ENCODE measurements at places on chromosomes 11 and 22.

GRCh38 chr11:120248551-120249278 lies 8.8 kb downstream of the POU2F3 start:
- no peak for DNase-seq

DNA sequence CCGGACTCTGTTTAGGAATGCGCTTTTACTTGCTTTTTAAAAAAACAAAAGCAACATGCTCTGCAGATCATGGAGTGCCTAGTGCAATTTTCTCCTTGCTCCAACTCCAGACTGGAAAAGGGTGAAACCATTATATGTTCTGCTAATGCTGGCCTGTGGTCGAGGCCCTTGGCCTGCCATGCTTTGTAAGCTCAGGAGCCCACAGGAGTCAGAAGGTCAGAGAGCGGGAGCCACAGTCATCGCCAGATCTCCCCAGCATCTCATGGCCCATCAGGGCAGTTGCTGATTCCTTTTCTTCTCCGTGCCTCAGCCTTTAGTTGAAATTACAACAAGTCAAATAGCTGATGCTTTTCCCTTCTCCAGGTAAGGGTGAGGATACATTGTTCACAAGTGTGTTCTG lies 80.3 kb downstream of the DDIAS start:
- DNase-seq, result no peak

- no peak for DNase-seq
These were observed 127.9 kb upstream of the NTM start for GRCh38 chr11:131242476-131243000.

DNA sequence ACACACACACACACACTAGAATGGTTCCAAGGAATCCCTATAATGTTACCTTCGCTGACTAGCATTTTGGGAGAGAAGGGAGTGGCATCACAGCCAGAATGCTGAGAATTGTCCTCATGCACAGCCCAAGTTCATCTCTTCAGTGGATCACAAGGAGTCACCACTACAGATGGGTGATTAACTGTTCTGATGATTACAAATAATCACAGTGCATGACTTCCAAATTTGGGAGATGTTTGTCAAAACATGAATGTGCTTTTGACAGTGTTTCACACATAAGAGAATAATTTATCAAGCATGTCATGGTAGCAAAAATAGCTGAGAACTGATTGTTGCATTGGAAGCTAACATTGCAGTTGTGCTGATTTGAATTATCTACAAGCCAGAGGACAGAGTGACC lies 80.9 kb upstream of the SC5D start:
- no peak for DNase-seq

- no peak for DNase-seq
These were observed 848.3 kb downstream of the TBC1D22A start for GRCh38 chr22:47610764-47611163.

DNA sequence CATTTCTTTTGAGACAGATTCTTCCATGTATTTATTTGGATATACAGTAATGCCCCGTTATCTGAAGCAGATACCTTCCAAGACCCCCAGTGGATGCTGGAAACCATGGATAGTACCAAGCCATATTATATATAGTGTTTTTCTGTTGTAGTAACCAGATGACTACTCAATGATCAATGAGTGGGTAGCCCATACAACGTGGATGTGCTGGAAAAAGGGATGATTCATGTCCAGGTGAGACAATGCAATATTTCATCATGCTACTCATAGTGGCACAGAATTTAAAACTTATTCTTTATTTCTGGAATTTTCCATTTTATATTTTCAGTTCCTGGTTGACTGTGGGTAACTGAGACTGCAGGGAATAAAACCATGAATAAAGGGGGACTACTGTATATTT lies 427.5 kb downstream of the METTL15 start:
- DNase-seq, result no peak
